ENCODE measurements at places on chromosomes 12 and 14.

- no peak for DNase-seq
These were observed 76.8 kb downstream of the NINJ2 start for GRCh38 chr12:586318-587071.

DNA sequence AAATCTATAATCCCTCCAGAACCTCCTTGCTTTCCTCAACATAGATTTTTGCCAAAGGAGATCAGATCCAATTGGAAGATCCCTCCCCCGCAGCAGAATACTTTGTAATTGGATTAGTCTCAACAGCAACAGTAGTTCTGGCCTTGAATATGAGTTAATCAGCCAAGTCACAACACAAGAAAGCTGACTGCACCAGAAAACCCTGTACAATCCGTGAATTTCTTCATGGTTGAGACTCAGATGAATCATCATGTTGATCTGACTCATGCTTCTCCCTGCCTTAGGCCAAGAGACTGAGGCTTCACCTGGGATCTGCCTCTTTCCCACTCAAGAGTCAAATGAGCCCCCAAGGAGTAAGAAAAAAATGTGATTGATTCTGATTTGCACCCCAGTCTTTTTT, 3.0 kb upstream of the METTL17 start:
- no peak for DNase-seq

GRCh38 chr14:90488256-90488655, 91.4 kb downstream of the CALM1 start:
- no peak for DNase-seq

- DNase-seq = no peak
These were observed 472.2 kb upstream of the STXBP6 start for GRCh38 chr14:25522116-25522515.

- no peak for DNase-seq
These were observed 136.1 kb downstream of the KICS2 start for GRCh38 chr12:64085996-64086395.

GRCh38 chr12:30180602-30181001, 396.9 kb upstream of the TMTC1 start:
- DNase-seq = no peak

DNA sequence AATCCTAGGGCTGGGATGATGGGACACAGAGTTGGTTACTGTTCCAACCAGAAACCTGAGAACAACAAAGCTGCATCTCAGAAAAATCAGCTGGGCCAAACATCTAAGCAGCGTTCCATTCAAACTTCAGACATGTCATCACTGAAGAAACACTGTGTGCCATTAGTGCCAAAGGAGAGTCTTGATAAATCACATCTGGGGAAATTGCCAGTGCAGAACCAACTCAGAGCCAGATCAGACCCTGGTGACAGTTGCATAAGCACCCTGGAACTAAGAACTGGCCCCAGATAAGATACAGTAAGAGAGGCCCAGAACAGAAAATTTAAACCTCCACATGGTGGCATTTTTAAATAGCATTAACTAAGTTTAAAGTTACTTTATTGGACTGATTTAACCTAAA, 482.8 kb downstream of the PRKD1 start:
- no peak for DNase-seq

GRCh38 chr12:109772622-109773321, 59.1 kb downstream of the FAM222A start:
- no peak for DNase-seq

DNA sequence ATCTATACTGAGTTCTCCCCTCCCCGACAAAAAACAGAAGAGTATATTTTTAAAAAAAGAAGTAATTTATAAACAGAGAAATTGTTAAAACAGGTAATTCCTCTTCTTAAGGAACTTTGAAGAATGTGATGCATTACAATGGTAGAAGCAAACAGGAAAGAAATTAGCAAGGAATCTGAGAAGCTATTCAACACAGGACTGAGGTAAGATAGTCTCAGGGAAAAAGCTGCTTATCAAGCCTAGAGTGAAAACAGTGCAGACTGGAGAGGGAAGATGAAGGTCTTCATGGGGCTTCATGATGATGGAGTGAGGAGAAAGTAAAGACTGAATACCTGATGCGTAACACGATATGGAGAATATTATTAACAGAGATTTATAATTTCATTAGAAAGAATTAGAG, 880.0 kb downstream of the SLC16A7 start:
- DNase-seq = no peak

DNA sequence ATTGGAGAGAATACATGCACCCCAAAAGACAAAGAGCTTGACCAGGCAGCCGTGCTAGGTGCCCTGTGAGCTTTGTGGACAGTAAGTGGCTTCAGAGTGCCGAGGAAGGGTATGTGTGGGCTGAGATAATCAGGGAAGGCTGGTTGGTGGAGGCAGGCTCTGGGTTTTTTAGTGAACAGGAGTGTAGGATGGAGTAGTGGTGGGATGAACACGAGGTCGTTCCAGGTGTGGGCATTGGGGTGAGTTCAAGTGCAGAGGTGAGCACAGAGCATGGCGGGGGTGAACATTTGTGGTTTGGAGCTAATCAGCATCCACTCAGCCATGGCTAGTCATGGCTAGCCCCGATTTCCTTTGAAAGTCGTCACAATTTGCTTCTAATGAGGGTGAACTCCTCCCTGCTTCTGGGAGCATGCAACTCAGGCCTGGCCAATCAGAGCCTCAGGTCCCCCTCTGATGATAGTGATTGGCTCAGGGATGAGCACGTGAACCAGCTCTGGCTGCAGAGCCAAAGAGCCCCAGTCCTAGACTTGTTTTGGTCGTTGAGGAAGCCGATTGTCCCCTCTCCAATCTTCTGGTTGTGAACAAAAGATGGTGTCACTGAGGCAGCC, 40.7 kb upstream of the TCL1B start:
- DNase-seq = no peak

DNA sequence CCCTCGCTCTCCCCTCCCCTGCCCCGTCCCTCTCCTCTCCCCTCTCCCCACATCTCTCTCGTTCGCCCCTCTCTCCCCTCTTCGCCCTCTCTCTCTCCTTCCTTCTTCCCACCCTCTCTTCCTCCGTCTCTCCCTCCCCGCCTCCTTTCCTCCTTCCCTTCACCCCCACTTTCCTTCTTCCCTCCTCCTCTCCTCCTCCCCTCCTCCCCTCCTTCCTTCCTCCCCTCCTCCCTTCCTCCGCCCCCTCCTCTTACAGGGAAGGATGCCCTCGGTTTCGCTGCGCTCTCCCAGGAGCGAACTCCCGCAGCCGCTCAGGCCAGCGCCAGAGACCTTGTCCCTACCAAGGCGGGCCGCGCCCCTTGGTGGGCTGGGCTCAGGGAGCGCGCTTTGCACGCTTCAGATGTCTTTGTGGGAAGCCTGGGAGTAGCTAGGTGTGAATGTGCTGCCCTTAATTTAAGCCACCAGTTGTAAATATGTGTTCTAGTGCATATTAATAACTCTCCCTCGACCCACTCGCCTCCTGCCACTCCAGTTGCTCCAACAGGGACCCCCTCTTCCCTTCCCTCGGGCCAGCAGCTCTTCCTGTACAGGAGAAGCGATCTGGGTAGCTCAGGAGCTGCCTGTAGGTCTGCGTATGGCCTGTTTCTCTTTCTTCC, 13.3 kb upstream of the MAP3K9 start:
- no peak for DNase-seq

Data from NCI-H748 treated with DMSO at 0.1 percent for 48 hours (cell line).